ENCODE measurements at places on chromosomes 1 and 21.

DNA sequence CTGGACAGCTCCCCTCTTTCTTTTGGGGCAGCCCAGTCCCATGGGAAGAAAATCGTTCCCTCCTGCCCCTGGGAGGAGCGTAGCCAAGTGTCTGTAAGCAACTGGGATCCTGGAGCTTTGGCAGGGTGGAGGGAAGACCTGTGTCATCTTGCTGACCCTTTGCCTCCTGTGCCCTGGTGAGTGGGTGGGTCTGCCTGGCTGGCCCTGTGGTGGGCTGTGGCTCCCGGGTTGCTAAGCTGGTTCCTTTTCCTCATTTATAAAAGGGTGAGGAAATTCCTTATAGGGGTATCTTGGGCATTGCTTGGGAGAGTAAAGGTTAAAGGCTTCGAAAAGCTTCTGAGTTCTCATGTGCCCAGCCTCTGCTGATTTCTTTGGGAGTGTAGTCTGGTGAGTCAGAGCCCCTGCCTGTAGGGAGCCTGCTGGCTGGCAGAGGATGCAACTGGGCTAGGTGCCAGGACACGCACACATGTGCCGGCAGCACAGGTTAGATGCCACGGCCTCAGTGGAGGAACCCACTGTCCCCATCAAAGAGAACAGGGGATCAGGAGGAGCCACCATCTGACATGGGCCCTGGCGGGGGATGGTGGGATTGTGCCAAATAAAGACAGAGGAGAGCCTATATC lies 85.2 kb downstream of the ARHGEF10L start:
- no peak for DNase-seq

GRCh38 chr1:12244078-12244477 lies 14.2 kb downstream of the VPS13D start:
- DNase-seq = no peak

- no peak for DNase-seq
These were observed 13.5 kb downstream of the TRABD2B start for GRCh38 chr1:47983691-47984090.

- DNase-seq = no peak
These were observed 396.4 kb upstream of the VAMP3 start for GRCh38 chr1:7374563-7375160.

- no peak for DNase-seq
These were observed 7.4 kb downstream of the PEX10 start for GRCh38 chr1:2404890-2405511.

DNA sequence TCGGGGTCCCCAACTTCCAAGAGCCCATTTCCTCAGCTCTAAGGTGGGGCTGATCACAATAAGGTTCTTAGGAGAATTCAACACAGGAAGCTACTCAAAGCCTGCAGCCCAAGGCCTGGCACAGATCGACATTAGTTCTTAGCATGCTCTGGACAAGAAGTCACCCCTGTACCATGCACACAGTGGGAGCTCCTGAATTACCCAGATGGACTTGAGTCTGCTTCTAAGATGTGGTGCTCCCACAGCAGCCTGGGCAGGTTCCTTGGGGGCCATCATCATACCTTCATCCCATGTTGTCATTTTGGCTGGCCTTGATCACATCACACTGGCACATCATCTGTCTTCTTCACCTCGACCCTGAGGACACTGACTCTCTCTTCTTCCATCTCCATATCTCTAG lies 153.3 kb upstream of the VAMP3 start:
- DNase-seq = no peak

- no peak for DNase-seq
These were observed 11.2 kb upstream of the HMGCS2 start for GRCh38 chr1:119779869-119780356.

- DNase-seq = no peak
These were observed 27.8 kb upstream of the FMO4 start for GRCh38 chr1:171286032-171286705.

DNA sequence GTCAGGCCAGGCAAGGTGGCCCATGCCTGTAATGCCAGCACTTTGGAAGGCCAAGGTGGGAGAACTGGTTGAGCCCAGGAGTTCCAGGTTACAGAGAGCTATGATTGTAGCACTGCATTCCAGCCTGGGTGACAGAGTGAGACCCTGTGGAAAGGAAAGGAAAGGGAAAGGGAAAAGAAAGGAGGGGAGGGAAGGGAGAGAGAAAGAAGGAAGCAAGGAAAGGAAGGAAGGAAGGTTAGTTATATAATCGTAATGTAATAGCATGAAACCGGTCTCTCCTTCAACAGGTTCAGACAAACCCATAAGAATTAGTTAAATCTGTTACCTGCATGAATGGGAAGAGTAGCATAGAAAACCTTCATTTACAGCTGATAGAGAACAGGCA lies 1.2 kb upstream of the PAQR7 start:
- no peak for DNase-seq

GRCh38 chr1:162056043-162056442 lies 13.4 kb upstream of the NOS1AP start:
- no peak for DNase-seq

- no peak for DNase-seq
These were observed 135.4 kb downstream of the PROX1 start for GRCh38 chr1:214123061-214123784.

GRCh38 chr21:39377444-39378050 lies 28.7 kb upstream of the HMGN1 start:
- no peak for DNase-seq

- DNase-seq = no peak
These were observed 33.2 kb downstream of the OTUD7B start for GRCh38 chr1:149977345-149977744.

DNA sequence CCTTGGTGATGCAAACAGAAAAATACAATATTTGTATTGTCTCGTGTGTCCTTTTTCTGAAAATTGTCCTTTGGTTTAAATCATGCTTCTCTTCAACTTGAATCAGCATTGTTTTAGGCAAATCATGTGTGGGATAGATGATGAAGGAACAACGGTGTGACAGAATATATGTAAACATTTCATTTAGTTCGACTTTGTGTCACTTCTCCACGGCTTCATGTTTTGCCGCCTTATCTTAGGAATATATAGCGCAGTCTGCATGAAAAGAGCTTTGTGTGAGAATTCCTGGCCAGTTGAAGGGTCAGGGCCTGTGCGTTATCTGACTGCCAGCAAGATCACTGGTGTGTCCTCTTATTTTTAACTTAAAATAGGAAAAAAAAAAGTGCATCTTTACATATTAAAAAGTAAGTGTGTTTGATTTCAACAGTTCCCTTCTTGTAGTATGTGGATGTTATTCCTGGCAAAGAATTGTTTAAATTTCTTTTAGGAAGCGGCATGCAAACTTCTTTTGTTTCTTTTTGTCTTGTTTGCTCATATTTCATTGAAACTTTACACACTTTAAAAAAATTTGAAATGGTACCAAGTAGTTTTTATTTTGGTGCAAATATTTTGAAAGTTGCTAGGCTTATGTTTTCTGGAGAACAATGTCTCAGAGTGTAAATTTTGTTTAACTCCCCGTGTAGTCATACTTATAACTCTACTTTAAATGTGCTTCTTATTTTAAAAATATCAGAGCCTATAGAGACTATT lies 465.2 kb downstream of the USP25 start:
- no peak for DNase-seq

DNA sequence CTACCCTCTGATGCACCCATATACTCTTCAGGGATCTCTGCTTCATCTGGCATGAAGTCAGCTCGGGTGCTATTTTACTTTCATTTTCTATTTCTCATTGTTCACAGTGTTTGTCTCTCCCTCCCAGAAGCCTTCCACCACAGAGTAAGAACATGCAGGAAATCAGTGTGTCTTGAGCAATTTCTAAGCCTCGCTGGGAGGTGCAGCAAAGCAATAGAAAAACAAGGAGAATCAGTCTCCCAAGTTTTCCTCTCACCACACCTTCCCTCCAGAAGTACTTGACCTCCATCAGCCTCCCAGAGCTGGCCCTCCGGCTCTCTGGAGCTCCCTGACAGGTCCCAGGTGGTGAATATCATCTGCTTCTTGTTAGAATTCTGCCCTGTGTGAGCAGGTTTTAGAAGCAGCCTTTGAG lies 594.7 kb upstream of the CAMK1G start:
- DNase-seq = no peak

DNA sequence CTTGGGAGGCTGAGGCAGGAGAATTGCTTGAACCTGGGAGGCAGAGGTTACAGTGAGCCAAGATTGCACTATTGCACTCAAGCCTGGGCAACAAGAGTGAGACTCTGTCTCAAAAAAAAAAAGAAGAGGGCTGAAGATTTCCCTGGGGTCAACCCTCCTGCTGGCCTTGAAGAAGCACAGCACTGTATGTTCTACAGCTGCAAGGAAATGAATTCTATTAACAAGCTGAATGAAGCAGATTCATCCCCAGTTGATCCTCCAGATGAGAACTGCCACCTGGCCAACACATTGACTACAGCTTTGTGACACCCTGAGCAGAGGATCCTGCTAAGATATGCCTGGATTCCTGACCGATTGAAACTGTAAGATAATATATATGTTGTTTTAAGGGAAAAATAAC lies 129.5 kb downstream of the ADSS2 start:
- no peak for DNase-seq

GRCh38 chr1:190124068-190124467 lies 353.6 kb downstream of the BRINP3 start:
- DNase-seq = no peak

DNA sequence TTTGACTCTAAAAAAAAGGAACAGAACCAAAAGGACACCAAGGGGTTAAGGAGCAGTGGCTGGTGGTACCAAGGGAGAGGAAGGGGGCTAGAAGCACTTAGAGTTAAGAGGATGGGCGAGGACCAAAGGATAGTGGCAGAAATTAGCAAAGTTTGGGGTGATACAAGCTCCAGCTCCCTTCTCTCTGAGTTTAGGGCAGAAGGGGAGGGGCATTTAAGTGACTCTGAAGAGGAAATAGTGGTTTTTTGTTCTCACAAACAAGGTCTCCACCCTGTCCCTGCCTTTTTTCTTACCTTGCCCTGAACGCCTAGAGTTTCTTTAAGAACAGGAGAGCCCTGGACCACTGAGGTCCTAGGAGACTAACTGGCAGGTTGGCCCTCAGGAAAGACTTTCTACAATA lies 3.3 kb downstream of the CDC42SE1 start:
- DNase-seq = no peak

DNA sequence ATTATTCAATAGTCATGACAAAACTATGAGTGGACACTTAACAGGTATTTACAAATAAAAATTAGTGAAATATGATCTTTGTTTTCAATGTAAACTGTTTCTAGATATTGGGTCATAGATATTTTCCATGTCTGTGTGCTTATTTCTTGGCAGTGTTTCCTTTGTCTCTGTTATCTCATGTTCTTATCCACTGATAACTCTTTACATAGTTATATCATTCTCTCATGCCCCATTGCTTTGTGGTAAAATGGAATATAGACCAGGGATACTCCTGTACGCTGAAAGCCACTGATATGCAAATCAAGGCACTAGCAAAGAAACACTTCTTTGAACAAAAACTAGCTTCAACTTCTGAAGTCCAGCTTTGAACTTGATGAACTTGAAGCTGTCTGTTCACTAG lies 113.1 kb downstream of the ITSN1 start:
- DNase-seq = no peak

GRCh38 chr1:210441028-210441427 lies 112.3 kb downstream of the HHAT start:
- DNase-seq = no peak

- no peak for DNase-seq
These were observed 287.1 kb upstream of the AJAP1 start for GRCh38 chr1:4367230-4367777.

DNA sequence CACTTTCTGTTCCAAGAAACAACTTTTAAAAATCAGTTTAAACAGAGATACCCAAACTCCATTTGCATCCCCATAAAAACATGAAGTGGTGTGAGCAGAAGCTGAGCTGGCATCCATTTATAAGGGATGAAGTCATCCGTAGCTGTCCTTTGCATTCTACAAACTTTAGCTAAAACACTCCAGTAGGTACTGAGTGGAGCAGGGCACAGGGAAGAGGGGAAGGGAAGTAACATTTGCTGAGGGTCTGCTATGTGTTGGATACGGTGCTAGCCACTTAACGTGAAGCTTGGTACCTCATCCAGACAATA lies 32.9 kb downstream of the VWA5B1 start:
- DNase-seq = no peak

GRCh38 chr1:85544689-85545215 lies 35.8 kb upstream of the CCN1 start:
- no peak for DNase-seq

GRCh38 chr1:65059930-65060538 lies 88.0 kb upstream of the AK4 start:
- DNase-seq = no peak

- DNase-seq = no peak
These were observed 458.4 kb downstream of the SMYD3 start for GRCh38 chr1:246048693-246049092.

DNA sequence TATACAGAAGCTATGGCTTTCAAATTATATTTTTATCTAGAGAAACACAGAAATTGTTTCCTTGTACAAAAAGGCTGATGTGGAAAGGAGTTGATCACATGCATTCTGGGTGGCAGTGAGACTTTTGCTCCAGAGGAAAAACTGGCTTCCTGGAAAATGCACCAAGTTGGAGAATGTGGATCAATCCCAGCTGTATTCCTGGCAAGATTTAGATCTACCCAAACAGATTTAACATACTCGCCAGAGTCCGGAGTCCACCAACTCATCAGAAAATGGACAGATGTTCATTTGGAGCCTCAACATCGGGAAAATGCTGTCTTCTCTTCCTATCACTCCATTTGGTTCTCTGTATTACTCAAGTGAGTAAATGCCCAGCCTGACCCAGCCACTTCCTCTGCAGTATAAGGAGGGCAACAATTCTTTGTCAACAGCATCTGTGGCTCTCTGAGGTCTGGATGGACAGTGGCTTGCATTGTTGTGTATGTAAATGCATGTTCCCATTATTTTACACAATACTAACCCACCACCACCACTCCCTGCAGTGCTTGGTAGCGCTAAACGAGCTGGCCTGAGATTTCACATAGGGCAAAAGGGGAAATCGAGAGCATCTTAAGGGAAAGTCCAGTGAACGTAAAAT lies 226.2 kb upstream of the IRF2BP2 start:
- DNase-seq = no peak

DNA sequence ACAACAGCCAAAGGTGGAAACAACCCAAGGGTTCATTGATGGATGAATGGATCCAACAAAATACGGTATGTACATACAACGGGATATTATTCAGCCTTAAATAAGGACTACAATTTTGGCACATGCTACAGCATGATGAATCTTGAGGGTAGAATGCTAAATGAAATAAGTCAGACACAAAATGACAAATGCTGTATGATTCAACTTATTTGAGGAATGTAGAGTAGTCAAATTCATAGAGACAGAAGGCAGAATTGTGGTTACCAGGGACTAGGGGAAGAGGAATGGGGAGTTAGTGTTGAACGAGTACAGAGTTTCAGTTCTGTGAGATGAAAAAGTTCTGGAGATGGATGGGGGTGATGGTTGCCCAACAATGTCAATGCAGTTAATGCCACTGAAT lies 118.0 kb upstream of the PAXBP1 start:
- DNase-seq = no peak
